Esophagus squamous epithelium (tissue), 5 donors: ENCODE measurements at places on chromosomes 11 and 22.

DNA sequence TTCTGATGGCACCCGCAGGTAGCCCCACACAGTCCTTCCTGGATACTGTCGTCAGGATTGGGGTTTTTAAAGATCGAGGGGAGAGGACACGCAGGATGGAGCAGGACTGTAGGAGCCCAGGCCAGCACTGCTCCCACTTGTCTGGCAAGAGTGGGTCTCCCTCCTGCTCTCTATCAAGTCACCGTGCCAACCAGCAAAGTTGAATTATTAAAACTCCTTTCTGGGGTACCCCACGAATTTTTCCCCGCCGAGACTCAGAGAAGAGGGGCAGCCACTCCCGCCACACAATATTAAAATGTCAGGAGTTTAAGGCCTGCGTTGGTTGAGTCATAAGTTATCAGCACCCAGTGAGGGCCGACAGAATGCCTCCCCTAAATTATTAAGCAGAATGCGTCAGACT is 10.1 kb downstream of the LMO1 start:
- DNase-seq, result no peak

DNA sequence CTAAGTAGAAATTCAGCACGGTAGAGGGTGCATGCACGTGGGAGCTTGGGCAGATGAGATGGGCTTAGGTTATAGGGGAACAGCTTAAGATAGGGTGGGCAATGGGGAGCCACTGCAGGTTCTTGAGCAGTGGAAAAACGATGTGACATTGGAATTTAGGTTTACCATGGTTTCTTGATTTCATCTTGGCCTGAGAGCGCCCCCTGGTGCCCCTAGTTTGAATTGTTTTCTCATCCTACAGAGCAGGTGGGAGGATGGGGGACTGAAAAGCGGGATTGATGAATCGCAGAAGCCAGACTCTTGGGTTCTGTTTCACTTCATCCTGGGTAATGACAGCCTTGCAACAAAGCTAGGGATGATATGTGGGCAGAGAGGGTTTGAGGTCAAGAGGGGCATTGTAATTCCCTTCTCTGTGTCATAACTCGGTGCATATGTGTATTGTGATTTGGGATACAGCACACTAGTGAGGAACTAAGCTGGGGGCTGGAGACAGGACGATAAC is 6.7 kb upstream of the MCAM start:
- DNase-seq, result no peak

DNA sequence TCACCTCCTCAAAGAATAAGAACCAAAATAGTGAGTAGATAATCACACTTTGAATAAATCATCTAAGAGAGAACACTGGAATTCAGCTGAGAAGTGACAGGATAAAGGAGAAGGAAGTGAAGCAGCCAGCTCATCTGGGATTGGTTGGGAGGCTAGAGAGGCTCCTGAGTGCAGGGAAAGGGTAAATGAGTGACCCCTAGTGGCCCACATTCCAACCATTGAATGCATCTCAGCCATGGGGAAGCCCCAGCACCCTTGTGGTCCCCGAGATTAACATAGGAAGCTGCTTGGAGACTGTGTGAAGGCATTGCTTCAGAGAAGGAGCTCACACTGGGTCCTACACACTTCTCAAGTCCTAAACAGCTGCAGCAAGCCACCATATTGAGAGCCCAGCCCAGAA is 82.3 kb downstream of the JRKL start:
- no peak for DNase-seq

DNA sequence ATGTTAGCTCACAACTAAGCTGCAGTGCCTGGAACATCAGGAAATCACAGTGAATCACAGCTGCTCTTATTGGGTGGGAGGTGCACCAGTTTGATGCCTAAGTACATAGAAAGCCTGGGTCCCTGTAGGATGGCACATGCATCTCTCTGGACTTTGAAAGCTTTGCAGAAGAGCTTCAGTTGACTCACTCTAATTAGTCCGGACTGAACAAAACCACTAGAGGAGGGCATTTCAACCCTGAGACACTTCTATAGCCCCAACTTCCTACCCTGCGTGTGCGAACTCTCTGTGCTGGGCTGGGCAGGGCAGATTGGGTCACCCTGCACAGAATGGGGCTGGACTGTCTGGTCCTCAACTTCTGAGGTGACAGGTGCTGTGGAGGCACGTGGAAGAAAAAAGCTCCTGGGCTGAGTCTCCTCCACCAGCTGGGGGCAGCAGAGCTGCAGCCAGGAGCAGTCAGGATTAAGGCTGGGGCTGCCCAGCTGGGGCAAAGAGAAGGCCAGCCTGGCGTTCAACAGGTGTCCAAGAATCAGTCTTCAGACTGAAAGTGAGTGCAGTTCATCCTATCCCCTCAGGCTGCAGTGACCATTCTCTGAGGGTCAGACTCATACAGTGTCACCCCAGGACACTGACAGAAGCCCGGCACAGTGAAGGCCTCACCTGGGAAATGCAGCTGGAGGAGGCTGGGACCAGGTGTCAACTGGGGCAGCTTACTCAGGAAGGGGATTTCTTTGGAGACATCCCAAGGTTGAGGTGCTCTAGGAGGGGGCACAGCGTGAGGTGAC is 22.1 kb downstream of the GGTLC2 start:
- DNase-seq, result no peak

- DNase-seq, result no peak
Measured at GRCh38 chr22:30310881-30311771, 15.6 kb downstream of the TBC1D10A start.

GRCh38 chr22:19397734-19398104 is 33.8 kb downstream of the HIRA start:
- DNase-seq, result no peak

DNA sequence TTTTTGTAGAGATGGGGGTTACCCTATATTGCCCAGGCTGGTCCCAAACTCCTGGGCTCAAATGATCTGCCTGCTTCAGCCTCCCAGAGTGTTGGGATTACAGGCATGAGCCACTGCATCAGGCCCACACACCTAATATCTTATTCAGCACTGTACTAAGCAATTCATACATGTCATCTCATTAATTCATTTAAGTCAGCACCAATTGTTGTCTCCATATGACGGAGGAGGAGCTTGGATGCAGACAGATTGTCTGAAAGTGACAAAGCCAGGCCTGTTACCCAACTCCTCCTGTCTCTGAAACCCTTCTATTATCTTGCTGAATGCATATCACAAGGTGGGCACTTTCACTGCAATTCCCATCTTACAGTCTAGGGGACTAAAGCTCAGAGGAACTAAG is 57.5 kb upstream of the ALX4 start:
- no peak for DNase-seq

- no peak for DNase-seq
Measured at GRCh38 chr11:94150704-94151685, 22.4 kb downstream of the PANX1 start.

DNA sequence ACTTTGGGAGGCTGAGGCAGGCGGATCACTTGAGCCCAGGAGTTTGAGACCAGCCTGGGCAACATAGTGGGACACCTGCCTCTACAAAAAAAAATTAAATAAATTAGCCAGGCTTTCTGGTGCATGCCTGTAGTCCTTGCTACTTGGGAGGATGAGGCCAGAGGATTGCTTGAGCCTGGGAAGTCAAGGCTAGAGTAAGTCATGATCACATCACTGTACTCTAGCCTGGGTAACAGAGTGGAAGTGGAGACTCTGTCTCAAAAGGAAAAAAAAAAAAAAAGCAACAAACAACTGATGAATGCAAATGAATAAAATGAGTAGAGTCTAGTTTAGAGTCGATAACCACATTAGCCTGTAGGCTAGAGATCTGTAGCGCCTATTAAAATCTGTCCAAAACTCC is 3.9 kb upstream of the BCL2L13 start:
- DNase-seq, result no peak

GRCh38 chr11:76664578-76665061 is 5.9 kb downstream of the LRRC32 start:
- DNase-seq, result no peak

GRCh38 chr11:100769165-100769564 is 82.1 kb downstream of the ARHGAP42 start:
- no peak for DNase-seq

DNA sequence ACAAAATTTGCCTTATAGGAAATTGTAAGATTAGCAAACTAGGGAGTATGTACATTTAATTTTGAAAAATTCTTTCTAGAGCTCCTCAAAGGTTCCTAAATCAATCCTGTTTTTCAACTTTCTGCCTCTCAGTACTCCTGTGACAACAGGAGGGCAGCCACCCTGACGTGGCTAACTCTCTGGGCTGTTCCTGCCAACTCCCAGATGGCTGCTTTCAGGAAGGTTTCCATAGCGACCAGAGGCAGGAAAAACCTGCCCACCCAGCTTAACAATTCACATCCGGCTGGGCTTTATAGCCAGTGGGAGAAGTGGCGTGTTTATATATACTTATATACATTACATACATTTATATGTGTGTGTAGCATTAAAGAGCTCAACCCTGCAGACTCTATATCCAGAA is 26.5 kb downstream of the SGSM3 start:
- no peak for DNase-seq
